ENCODE measurements at places on chromosomes 5 and 9.

DNA sequence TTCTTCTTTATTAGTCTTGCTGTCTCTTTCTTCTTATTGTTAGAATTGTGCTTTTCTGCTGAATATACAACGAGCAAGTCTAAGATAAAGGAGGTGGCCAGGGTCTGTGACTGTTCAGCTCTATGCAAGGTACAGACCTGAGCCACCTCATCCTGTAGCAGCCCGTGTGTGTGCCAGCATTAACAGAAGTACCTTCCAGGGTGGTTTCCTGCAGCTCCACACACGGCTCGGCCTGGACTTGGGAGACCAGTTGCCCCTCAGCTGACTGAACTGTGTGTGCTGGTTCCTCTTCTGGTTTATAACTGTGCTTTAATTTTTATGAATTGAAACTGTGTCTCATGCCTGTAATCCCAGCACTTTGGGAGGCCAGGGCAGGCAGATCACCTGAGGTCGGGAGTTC, 70.5 kb downstream of the FBXL7 start:
- no peak for DNase-seq

DNA sequence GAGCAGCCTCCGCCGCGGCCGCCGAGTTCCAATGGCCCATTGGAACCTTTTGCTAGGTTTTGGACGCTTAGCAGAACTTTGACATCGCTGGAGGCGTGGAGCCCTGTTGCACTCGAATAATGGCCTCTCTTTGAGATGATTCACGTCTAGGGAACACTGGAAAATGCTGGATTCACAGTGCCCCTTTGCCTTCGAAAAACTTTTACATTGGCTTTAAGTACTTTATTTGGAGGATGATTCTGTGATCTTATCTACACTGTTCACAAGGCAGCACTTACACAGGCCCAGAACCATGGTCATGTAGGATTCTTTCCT, 536 bp upstream of the PPIC start:
- peak; percentile 38 for DNase-seq

DNA sequence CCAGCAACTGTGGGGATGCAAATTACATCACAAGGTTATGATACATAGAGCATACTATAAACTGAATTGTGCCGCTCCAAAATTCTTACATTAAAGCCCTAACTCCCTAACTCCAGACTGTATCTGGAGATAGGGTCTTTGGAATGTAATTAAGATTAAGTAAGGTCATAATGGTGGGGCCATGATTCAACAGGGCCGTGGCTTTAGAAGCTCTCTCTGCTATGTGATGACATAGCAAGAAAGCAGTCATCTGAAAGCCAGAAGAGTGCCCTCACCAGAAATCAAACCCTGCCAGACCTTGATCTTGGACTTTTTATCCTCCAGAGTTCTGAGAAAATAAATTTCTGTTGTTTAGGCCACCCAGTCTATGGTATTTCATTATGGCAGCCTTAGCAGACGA, 123.9 kb downstream of the FBXL17 start:
- peak; percentile 10 for DNase-seq

DNA sequence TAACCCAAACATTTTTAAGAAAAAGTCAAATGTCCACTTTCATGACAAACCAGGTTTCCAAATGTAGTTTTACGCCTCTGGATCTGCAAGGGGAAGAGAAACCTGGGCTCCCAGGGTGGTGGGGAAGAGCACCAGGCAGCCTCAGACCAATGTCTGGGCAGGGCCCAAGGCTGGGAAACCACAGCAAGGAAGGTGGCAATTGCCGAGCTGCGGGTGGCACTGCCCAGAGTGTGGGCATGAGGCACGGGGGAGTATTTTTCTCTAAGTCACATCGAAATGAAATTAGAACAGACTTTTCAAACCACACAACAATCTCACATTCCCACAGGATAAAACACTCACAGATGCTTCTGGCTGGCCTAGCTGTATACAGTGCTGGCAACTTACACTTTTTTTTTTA, 32.6 kb upstream of the RASGEF1C start:
- no peak for DNase-seq

All from renal cortical epithelial cell (primary cell).